Thyroid gland (tissue), 4 donors: ENCODE measurements at places on chromosomes 2 and 18.

- DNase-seq = no peak
Observed at GRCh38 chr2:168237741-168238140, 9.7 kb downstream of the STK39 start.

GRCh38 chr2:132915812-132916549 lies 246.0 kb upstream of the LYPD1 start:
- DNase-seq = no peak

GRCh38 chr2:200772620-200773019 lies 39.1 kb upstream of the BZW1 start:
- DNase-seq = no peak

- DNase-seq = no peak
Observed at GRCh38 chr2:176123411-176124109, 1.0 kb downstream of the HOXD9 start.
